Stimulated activated CD8-positive, alpha-beta memory T cell treated with anti-CD3 and anti-CD28 coated beads, Interleukin-4, amount 100 ng/mL, for 1 hour (primary cell): ENCODE measurements at places on chromosomes 4 and X.

- DNase-seq, result no peak
Observed at GRCh38 chrX:87582453-87582852, 64.9 kb downstream of the KLHL4 start.

GRCh38 chr4:151052785-151053184 lies 37.7 kb upstream of the LRBA start:
- DNase-seq, result no peak

- DNase-seq, result no peak
Observed at GRCh38 chr4:186695392-186695791, 28.3 kb downstream of the FAT1 start.

- no peak for DNase-seq
Observed at GRCh38 chr4:151323667-151324066, 1.7 kb downstream of the SH3D19 start.

DNA sequence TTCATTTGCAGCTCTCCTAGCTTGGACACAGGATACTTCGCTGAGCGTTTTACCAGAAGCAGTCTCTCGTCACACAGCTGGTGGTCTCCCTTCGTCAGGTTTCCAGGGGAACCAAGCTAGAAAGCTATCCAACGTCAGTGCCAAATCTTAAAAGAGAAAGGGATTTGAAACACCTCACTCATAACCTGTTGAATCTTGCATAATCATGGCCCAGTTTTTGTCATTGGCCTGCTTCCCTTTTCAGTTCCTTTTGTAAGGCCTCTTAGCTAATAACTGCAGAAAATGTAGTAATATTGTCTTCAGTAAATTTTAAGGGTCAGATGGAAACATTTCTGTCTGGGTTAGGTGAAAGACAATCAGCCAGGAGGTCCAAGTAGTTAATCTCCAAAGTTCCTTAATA lies 22.0 kb downstream of the RAB39B start:
- no peak for DNase-seq

DNA sequence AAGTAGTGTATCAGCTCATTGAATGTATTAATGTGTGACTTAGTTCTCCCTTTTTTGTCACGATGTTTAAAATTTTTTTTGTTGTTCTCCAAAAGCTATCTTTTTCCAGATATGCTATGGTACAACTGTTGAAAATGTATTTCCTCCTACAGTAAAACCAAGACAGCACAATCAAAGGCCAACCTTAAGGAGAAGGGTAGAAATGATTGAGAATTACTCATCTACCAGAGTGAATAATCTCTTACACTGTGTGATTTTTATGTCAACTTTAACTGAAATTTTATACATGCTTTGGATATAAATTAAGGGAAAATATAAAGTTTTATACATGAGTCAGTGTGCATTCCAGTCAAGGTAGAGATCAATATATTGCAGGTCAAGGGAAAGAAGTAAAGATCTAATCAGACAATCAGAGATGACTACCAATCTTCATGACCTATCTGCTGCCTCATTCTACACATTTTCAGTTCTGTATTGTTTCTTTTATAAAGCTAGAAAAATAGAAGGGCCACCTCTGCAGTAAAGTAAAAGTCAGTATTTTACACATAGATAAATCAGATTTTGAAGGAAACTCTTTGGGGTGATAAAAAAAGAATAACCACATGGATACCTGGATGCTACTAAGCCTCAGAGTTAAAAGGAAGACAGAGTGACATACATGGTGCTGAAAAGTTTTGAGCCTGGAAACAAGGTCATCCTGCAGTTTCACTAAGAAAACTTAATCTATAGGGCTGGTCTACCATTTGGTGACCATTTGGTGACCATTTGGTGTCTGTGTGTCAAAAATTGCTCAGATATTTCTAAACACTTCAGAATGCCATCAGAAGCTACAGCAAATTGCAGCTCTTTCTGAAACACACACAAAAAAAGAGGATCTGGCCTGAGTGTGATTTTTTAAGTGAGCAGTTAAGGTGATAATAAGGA lies 1.6 kb downstream of the FAM13A start:
- no peak for DNase-seq
